Midbrain (tissue), 1 donor: ENCODE measurements at places on chromosomes 12 and 14.
A peak's percentile ranks its signal among the peaks of the same experiment; 100 is the strongest.

GRCh38 chr12:24446287-24446686, 496.8 kb upstream of the SOX5 start:
- no peak for DNase-seq

DNA sequence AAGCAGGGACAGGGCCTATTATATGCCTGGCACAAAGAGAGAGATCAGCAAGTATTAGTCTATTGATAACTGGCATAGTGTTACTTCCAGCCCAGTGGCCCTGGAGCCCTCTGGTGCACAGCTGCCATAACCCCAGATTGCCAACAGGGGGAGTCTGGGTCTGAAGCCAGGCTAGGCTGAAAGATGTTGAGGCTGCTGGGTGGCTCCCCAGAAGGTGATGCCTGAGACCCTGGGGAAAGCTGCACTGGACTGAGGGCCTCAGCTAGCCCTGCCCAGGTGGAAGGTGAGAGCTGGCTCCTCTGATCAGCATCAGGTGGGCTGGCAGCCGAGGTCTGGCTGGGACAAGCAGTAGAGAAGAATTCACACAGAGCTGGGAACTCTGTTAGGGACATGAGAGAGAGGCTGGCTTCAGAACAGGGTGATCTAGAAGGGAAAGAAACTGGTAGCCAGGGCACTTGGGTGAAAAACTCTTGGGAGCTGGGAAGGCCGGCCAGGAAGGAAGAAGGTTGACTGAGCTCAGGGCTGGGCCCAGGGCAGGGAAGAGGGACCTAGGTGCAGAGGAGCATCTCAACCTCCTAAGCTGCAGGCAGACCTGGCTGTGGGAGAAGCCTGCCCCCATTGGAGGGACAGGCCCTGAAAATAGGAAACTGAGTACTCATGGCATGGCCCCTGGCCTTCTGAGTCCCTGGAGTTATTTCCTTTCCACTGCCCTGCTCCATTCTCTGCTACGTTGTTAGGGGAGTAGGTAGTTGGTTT, 3.9 kb downstream of the GZMH start:
- DNase-seq, result no peak

GRCh38 chr14:60166142-60166541, 944 bp upstream of the DHRS7 start:
- DNase-seq, result peak; percentile 31

DNA sequence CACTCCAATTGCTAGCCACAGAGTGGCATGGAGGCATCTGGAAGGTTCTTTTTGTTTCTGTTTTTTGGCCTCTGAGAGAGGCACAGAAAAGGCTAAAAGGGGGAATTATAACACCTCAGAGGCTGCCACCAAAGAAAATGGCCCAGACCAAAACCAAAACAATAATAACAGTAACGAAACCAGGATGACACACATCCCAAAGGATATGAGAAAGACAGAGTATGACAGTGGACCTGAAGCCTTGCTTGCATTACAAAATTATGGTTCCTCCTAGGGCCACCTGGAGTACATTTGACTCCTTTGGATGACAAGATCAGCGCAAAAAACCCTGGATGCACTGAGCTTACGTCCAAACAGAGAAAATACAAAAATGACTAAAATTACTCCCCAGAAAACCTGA, 152.7 kb downstream of the AEBP2 start:
- DNase-seq, result no peak

DNA sequence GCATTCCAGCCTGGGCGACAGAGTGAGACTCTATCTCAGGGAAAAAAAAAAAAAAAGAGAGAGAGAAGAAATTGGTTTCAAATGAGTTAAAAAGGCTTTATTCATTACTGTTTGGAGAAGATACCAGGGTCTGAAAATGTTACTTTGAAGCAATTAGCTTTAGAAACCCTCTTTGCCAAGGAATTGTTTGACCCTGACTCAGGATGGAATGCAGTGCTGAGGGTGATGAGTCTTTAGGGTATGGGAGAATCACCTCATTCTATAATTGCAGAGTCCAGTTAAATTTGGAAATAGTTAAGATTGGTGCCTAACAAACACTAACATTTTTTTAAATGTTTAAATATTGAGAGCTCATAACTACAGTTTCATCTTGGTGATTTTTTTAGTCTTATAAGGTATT, 13.3 kb downstream of the RAP1B start:
- no peak for DNase-seq

- peak; percentile 2 for DNase-seq
Observed at GRCh38 chr12:510071-510825, 50.5 kb downstream of the B4GALNT3 start.

DNA sequence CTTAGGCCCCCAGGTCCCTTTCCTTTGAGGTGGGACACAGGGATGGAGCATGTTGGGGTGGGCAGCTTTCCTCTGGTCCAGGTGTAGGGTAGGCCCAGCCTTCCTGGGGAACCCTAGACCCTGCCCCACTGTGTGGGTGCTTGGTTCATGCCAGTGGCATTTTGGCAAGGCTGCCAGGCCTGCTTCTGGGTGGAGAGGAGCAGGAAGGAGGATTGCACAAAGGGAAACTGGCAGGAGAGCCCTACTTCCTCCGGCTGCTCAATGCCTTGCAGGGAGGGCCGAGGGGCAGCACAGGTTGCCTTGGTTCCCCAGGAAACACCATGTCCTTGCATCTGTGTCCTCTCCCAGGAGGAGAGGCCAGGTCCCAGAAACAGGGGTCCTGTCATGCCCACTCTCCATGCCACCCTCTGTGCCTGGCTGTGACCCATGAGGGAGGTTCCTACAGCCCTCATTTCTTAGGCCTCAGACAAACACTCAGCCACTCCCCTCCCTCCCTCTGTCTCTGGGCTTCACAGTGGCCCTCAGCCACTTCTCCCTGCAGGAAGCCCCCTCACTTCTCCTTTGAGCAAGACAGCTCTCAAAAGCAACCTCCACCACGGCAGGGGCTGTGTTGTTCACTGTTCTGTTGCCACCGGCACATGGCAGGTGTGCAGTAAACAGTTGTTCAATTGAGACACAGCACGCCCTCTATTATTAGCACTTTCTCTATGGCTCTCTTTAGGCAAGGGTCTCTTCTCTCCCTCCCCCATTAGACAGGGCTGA, 6.8 kb upstream of the KRT80 start:
- no peak for DNase-seq

DNA sequence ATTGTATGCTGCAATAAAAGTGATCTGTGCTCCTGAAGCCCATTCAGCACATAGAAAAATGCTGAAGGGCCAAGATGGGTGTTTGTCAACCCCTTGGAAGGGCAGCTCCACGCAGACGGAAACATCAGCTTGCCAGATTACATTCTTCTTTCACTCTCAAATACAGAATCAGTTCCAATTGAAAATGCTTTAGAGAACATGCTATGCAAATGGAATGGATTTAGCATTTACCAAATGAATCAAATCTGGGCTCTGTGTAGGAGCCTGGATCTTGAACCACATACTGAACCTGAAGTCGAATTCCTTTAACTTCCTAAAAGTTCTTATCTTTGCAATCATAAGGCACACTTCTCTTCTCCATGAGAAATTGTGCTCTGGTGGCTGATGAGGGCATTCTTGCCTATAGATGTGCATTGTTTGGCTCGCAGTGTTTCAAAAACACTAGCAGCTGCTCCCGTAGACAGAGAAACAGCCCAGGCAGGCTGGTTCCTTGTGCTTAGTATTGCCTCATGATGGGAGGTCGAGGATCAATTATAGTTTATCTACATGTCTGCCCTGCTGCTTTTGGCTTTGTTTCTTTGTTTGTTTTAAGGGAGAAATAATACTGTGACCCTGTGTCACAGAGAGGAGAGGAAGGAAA, 489.8 kb upstream of the FLRT2 start:
- DNase-seq, result no peak
